ENCODE measurements at places on chromosomes 3 and 15.

DNA sequence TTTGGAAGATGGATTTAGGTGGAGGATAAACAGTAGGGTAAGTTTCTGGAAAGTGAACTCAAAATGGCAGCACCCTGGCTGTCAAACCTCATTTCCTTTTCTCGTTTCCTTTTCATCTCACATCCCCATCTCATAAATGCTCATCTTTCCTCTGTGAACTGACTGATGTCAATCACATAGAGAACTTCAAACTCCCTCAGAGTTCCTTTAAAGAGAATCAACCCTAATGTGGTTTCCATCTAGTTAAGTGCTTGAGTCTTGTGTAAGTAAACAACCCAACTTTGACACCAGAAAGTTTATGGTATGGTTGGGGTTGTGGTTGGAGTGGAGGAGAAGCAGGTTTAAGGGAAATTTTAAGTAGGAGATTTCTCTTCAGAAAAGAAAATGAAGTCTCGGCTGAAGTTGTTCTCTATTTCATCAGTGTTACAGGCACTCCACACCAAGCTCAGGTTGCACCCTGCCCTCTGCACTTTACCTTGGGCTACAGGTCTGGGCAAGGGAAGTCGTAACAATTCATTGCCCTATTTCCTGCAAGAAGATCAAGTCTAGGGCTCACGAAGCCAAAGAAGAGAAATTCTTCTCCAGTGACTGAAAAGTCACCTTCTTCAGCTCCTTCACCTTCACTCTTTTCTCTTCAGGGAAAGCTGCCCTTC lies 34.4 kb upstream of the TNIK start:
- DNase-seq = no peak

DNA sequence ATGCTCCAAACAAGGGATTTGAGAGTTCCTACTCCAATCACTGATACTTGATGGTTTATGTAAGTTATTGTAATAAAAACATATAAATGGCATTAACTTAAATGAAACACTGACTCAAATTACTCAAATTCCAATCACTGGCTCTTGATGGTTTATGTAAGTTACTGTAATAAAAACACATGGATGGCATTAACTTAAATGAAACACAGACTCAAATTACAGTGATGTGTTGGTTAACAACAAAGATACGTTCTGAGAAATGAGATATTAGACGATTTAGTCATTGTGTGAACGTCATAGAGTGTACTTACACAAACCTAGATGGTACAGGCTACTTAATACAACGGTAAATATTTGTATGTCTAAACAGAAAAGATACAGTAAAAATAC lies 6.6 kb downstream of the MOBP start:
- DNase-seq = no peak

DNA sequence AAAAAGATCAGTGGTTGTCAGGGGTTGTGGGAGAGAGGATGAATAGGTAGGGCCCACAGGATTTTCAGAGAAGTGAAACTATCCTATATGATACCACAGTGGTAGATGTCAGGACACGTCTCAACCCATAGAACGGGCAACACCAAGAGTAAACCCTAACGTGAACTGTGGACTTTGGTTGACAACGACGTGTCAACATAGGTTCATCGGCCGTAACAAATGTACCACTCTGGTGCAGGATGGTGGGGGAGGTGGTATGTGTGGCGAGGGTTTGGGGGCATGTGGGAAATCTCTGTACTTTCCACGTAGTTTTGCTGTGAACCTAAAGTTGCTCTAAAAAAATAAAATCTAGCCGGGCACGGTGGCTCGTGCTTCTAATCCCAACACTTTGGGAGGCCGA lies 13.0 kb upstream of the PIGZ start:
- no peak for DNase-seq

DNA sequence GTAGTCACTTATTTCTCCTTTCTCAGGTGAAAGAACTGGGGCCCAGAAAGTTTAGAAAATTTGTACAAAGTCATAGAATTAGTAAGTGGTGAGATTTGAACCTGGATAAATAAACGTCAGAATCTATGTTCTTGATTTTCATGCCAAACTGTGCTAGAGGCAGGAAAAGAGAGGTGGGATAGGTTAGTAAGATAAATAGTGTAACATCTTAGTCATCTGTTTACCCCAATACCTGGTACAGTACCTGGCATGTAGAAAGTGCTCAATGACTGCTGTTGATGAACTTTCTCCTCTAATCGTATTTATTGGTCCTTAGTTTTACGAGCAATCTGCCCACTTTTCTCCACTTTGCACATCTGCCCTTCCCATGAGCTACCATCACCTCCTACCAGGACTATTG lies 124.9 kb downstream of the MITF start:
- DNase-seq = no peak

DNA sequence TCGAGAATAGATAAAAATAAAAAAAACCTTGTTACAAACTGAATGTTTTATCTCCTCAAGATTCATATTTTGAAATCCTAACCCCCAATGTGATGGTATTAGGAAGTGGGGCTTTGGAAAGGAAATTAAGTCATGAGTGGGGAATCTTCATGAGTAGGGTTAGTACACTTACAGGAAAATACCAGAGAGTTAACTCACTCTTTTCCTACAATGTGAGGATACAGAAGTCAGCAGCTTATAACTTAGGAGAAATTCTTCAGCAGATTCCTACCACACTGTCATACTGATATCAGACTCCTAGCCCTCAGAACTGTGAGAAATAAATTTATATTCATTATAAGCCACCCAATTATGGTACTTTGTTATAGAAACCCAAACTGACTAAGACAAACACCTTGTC lies 453.1 kb downstream of the GBE1 start:
- no peak for DNase-seq

DNA sequence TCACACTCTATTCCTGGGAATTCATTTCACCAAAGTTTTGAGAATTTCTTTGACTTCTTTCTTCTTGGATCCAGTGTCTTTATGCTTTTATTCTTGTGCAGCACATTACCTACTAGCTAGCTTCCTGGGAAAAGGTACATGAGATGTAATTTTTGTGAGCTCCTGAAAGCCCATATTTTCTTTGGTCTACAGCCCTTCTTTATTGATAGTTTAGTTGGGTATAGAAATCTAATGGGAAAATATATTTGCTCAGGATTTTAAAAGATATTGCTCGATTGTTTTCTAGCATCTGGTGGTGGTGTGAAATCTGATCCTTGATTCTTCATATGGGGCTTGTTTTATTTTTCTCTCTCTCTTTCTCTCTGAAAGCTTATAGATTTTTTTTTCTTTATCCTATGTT lies 45.8 kb downstream of the FOXB1 start:
- no peak for DNase-seq

GRCh38 chr15:63446255-63446654 lies 58.1 kb upstream of the USP3 start:
- no peak for DNase-seq

- no peak for DNase-seq
Measured at GRCh38 chr3:43378066-43378935, 92.0 kb downstream of the SNRK start.

DNA sequence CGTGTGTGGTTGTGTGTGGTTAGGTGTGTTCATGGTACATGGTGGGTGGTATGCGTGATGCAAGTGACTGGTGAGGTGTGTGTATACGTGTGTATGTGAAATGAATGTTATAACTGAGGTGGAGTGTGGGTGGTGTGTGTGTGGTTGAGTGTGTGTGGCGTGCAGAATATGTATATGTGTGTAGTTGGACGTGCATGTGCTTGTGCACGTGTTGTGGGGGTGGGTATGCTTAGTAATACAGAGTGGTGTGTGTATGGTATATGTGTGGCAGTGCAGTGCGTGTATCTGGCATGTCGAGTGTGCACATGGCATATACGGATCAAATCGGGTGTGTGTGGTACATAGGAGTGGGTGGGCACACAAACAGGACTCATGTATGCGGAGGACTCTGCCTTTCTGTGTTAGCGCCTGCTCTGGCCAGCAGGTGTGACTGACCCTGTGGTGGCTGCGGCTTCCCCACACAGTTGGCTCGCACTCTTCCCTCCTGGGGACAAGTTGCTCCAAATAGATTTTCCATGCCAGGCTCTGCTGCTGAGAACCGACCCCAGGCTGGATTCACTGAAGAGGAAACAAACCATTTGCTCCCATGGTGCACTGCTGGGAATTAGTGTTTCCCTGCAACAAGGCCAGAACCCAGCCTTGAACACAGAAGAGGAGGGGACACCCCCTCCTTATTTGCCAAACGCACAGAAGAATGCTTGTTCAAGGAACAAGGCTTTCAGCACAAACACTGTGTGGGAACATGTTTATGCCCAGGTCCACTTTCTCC lies 1.2 kb upstream of the C3orf70 start:
- DNase-seq = no peak

GRCh38 chr3:188673646-188674186 lies 498.1 kb upstream of the TPRG1 start:
- no peak for DNase-seq

DNA sequence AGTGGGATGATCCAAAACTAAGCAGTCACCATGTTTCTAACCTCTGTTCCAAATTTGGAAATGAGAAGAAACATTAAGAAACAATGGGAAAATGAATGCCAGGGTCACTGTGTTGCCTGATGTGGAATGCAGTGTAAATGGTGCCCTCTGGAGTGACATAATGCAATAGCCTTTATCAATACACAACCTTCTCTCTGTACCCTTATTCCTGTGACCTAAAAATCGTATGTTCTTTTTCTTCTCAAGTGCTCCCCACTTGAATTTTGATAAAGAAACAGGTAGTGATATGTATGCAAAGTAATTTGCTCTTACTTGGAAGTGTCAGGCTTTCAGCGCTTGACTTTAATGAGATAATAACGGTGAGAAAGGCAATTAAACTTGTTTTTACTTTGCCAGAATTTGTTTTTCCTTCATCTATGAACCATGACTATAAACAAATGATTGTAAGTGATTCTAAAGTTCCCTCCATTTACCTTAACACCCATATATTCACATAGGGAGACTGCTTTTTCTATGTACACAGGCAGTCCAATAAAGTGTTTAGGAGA lies 145.8 kb upstream of the THRB start:
- DNase-seq = no peak

GRCh38 chr3:8619548-8619947 lies 25.1 kb downstream of the SSUH2 start:
- DNase-seq = no peak

- DNase-seq = no peak
Measured at GRCh38 chr3:101862416-101863165, 13.3 kb downstream of the NFKBIZ start.

GRCh38 chr3:153547970-153548369 lies 385.9 kb downstream of the RAP2B start:
- DNase-seq = no peak

GRCh38 chr3:141454054-141454453 lies 32.8 kb upstream of the RASA2 start:
- DNase-seq = no peak

- no peak for DNase-seq
Measured at GRCh38 chr3:188274249-188274915, 120.4 kb downstream of the LPP start.

GRCh38 chr15:77988347-77989295 lies 88.9 kb downstream of the TBC1D2B start:
- no peak for DNase-seq

- DNase-seq = no peak
Measured at GRCh38 chr3:188417766-188418165, 263.8 kb downstream of the LPP start.

DNA sequence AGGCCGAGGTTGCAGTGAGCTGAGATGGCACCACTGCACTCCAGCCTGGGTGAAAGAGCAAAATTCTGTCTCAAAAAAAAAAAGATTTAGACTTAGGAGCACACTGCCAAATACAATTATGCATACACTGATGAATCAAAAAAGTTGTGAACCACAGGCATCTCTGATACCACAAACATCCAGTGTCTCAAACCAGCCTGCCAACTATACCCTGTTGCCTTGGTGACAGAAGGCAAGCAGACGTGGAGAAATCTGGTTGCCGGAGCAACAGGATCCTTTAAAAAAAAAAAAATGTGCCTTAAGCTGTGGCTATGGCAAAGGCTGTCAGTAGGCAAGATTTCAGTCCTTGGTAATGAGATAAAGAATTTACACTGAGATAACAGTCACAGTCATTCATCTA lies 202.3 kb downstream of the NEK10 start:
- DNase-seq = peak; percentile 94

DNA sequence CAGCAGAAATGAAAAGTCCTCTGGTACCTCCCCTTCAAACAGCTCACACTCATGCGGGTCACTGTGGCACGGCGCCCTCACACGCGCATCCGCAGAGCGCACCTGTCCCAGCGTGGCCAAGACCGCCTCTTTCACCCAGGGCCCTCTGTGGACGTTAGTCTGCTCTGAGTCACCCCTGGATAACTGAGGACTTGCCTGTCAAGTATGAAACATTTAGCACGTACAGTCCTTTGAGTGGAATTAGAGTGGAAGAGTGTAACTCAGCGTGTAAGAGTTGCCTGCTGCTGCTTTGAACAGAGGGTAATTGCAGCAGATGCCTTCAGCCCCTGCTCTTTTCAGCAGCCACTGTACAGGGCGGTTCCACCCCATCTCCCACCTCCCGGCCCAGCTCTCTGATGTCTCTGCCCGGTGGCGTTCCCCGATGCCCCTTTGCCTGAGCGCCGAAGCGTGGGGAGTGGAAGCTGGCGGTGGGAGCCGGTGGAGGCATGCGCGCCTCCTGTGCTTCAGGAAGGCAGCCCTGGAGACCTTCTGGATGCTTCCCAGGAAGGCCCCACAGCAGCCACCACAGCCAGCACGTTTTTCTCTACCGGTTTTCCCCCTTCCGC lies 23.0 kb downstream of the CPN2 start:
- no peak for DNase-seq

- DNase-seq = no peak
Measured at GRCh38 chr15:65851981-65852380, 17.3 kb upstream of the RAB11A start.

- DNase-seq = no peak
Measured at GRCh38 chr3:153621953-153622352, 459.9 kb downstream of the RAP2B start.

DNA sequence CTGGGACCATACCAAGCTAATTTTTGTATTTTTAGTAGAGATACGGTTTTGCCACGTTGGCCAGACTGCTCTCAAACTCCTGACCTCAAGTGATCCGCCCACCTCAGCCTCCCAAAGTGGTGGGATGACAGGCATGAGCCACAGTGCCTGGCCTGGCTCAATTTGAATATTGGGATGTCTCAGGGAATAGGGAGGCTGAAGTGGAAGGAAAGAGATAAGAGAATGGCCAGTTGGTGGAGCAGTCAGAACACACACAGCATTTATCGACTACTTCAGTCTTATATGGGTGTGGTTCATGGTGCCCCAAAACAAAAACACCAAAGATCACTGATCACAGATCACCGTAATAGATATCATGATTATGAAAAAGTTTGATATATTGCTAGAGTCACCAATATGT lies 144.4 kb downstream of the GMNC start:
- DNase-seq = no peak
